ENCODE measurements at places on chromosomes 6 and 20.

GRCh38 chr6:69466979-69467570 is 329.7 kb downstream of the LMBRD1 start:
- DNase-seq, result no peak

GRCh38 chr6:84568971-84569370 is 195.4 kb downstream of the TBX18 start:
- DNase-seq, result no peak

- no peak for DNase-seq
Measured at GRCh38 chr6:4575714-4576113, 200.5 kb upstream of the CDYL start.

DNA sequence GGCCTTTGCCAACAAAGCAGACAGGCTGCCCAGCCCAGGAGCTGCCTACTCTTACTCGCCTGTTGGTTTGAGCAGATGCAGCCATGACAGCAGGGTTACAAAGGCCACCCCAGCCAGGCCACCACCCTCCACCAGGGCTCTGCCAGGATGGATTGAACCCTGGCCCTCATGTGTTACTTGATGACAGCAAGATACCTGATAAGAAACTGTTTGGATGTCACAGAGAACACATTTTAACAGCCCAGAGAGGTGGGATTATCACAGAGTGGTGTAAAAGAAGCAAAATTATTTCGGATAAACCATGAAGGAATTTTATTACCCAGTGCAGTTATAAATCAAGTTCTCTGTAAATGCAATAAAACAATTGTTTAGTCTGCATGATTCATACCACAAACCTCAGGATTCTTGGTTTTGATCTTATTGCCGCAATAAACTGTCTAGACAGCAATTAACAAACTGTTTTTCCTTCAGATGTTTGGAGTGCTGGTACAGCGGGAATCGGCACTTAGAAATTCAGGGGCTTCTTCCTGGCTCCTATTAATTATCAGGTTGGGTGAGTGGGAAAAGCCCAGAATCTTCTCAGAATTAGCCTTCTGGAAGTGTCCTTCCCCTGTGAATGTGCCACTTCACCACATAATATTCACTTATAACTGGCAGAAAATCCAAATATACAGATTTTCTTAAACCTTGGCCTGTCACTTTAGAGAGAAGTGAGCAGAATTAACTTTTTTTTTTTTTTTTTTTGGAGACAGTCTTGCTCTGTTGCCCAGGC is 58.0 kb upstream of the SALL4 start:
- no peak for DNase-seq

DNA sequence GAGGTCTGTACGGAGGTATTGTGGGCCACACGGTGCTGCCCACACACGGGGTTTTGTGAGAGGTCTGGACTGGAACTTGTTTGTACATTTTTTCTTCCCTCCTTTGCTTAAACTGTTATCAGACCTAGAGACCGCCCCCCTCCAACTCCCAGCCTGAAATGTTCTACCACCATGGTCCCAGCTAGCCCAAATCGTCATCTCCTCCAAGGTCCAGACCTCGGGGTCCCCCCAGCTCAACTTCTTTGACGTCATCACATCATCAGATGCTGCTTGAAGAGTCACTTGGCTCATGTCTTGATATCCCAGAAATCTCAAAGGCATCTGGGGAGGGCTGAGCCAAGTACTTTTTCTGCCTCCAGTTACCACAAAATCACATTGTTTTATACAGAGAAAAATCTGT is 2.8 kb upstream of the CCDC170 start:
- DNase-seq, result no peak

- no peak for DNase-seq
Measured at GRCh38 chr6:139588076-139588639, 213.7 kb upstream of the CITED2 start.

GRCh38 chr6:112040956-112041355 is 12.9 kb upstream of the CCN6 start:
- no peak for DNase-seq

DNA sequence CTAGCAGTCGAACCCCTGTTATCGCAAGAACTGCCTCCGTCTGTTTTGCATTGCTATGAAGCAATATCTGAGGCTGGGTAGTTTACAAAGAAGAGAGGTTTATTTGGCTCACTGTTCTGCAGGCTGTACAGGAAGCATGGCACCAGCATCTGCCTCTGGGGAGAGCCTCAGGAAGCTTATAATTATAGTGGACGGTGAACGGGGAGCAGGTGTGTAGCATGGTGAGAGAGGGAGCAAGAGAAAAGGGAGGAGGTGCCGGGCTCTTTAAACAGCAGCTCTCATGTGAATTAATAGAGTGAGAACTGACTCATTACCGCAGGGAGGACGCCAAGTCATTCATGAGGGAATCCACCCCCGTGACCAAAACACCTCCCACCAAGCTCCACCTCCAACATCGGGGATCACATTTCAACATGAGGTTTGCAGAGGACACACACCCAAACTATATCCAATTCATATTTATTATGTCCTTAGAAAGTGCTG is 172.6 kb upstream of the KCNG1 start:
- DNase-seq, result no peak

- DNase-seq, result no peak
Measured at GRCh38 chr6:6565488-6565887, 23.0 kb upstream of the LY86 start.

DNA sequence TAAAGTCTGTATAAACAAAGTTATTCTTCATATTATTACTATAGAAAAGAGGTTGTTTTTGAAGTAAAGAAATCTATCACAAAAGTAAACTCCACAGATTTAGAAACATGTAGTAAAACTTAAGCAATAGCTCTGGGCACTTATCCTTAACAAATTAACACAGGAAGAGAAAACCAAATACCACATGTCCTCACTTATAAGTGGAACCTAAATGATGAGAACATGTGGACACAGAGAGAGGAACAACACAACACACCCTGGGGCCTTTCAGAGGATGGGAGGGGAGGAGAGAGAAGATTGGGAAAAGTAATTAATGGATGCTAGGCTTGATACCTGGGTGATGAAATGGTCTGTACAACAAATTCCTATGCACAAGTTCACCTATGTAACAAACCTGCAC is 57.2 kb downstream of the C6orf58 start:
- no peak for DNase-seq

DNA sequence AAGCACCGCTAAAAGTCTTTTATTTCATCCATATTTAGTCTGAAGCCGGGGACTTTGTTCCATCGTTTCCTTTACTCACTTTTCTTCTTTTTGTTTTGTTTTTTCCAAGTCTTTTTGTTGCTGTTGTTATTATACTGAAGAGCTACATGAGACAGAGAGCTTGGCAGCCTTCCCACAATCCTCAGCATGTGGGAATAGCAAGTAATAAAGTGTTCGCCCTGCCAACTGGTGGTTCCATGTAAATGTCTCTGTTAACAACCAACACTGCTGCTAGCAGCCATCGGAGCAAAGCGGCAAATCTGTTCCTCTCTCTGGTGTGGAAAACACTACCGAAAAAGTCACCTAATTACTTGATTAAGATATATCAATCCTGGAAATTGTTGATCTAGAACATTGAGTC is 437.8 kb upstream of the ID4 start:
- no peak for DNase-seq

- DNase-seq, result no peak
Measured at GRCh38 chr20:14582855-14583254, 245.4 kb upstream of the FLRT3 start.

DNA sequence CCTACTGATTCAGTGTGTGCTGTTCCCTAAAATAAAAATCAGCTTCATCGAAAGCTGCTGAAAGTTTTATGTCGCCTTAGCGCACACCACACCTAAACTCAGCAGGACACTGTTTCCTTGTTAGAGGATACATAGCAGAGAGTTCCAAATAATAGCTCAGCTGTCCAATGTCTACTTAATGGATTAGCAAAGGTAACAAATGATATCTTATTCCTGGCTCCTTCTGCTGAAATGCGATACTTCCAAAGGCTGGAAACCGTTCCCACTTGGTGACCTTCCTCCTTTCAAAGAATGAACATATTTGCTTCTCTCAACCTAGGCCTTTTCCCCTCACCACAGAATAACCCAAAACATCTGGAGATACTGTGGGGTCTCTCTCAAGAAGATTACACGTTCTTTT is 189.5 kb upstream of the GMDS start:
- DNase-seq, result no peak

DNA sequence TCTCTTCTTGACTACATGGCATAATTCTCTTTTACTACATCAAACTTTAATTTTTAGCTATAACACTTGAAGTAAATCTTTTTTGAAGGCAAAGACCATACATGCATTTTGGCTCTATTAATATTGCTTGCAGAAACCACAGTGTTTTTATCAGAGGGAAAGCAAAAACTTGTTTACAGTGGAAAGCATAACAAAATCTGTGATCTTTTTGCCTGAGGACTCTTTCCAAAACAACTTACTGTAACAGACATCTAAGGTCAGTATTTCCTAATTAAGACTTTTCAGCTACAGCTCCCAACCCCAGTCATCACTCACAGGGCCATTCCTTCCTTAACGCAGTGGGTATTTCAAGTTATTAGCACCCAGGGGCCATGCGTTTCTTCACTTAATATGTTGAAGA is 274.7 kb downstream of the CDKAL1 start:
- DNase-seq, result no peak

- no peak for DNase-seq
Measured at GRCh38 chr20:50645253-50646068, 45.9 kb downstream of the RIPOR3 start.

GRCh38 chr6:106258726-106259125 is 66.8 kb downstream of the ATG5 start:
- no peak for DNase-seq

- DNase-seq, result no peak
Measured at GRCh38 chr20:63579017-63579694, 5.1 kb upstream of the HELZ2 start.

DNA sequence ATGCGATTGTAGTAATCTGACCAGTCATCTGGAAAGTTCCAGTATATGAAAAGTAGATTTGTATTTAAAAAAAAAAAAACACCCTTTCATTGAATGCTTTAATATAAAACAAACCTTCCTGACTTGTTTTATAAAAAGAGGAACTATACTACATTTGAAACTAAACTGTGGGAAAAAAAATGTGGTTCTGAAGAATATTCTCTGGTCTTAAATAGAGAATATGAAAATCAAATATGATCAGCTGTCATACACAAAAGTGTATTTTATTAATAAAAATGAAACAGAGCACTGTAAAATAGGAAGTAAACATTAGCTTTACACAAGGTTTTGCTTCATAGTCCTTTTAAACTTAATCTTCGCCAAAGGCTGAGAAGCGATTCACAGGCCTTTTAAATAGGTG is 25.3 kb upstream of the CD83 start:
- no peak for DNase-seq

DNA sequence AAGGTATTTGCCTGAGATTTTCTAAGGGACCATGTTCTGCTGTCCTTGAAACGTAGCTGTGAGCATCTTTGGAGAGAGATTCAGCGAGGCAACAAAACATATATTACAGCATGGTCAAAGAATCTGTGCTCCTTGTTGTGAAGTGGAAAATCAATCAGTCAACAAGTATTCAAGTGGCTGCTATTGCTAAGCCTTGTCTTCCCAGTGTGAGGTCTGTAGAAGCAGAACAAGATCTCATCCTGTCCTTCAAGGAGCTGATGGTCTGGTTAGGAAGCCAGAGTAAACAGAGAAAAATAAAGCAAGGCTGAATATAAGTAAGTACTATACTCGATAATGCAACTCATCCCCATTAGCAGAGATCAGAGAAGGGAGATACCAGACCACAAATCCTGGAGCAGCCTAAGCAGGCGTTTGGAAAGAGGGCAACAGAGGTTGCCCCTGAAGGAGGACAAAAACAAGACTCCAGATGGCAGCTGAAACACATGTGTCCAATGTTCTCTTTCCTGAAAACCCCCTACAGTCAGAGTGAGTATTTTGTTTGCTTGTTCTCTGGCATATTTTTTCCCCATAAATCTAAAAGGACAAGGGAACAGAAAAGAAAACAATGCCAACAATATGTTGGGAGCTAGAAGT is 392.0 kb downstream of the SYNE1 start:
- no peak for DNase-seq
